Left ventricle myocardium inferior (tissue), 1 donor: ENCODE measurements at places on chromosomes 3 and 15.
A peak's percentile ranks its signal among the peaks of the same experiment; 100 is the strongest.

- DNase-seq: no peak
Measured at GRCh38 chr15:74007820-74008371, 13.4 kb downstream of the PML start.

DNA sequence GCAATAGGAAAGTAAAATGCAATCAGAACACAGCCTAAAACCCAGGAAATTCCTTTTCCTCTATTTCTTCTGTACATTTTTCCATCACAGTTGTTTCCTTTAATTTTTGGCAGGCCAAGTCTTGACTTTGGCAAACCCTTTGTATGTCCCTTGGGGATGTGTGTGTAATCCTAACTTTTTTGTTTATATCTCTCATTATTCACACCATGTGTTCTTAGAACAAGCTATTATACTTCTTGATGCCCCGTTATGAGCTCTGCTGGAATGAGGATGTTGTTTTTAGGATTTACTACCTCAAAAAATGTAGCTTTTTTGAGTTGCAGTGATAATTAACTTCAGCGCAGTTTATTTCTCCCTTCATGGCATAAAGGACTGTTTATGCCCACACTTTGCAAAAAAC is 123.4 kb downstream of the ABI3BP start:
- no peak for DNase-seq

- DNase-seq: no peak
Measured at GRCh38 chr3:36615861-36616260, 148.5 kb downstream of the DCLK3 start.

GRCh38 chr15:98034731-98035130 is 74.2 kb downstream of the ARRDC4 start:
- no peak for DNase-seq

- DNase-seq: no peak
Measured at GRCh38 chr3:62987721-62988120, 112.5 kb upstream of the CADPS start.

- DNase-seq: no peak
Measured at GRCh38 chr3:14318646-14319045, 83.8 kb upstream of the SLC6A6 start.

DNA sequence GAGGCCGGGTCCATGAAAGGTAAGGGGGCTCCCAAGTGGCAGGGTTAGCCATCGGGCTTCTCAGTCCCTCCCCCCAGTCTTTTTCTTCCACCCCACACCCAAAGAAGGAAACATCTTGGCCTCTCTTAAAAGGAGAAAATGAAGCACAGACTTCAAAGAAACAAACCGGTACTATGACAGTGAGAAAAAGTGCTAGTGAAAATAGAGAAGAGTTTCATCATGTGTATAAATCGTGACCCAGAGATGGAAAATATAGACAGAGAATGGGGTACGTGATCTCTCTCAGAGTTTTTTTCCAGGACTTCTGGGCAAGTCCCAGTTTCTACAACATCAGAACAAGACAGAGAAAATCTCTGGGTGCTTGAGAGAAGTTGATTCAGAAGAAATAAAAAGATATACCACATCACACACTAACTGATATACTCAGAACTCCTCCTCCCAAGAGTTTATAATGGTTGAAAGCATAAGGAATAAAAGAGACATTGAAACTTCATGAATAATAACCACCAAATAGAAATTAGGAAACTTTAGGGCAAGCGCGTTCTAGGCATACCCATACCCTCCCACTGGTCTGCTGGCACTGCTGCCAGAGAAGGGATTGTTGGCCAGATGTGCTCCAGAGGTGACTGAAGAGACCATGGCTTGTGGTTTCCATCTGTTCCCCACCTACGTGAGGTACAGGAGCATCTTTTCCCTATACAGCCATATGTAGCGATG is 318.9 kb upstream of the CHRM5 start:
- no peak for DNase-seq

GRCh38 chr15:46126581-46126980 is 491.8 kb downstream of the SQOR start:
- DNase-seq: no peak

DNA sequence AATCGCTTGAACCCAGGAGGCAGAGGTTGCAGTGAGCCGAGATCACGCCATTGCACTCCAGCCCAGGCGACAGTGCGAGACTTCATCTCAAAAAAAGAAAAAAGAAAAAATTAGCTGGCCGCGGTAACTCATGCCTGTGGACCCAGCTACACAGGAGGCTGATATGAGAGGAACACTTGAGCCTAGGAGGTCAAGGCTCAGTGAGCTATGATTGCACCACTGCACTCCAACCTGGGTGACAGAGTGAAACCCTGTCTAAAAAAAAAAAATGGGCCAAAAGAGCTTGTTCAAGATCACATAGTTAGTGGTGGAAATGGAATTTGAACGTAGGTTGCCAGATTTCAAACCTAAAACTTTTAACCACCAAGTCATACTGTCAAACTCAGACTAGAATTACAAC is 46.2 kb upstream of the PPP4R2 start:
- DNase-seq: no peak

- DNase-seq: no peak
Measured at GRCh38 chr3:41137686-41138111, 61.6 kb upstream of the CTNNB1 start.

GRCh38 chr3:117873249-117873600 is 1161.4 kb downstream of the IGSF11 start:
- DNase-seq: peak; percentile 23

GRCh38 chr15:32787949-32788348 is 70.1 kb downstream of the GREM1 start:
- no peak for DNase-seq

DNA sequence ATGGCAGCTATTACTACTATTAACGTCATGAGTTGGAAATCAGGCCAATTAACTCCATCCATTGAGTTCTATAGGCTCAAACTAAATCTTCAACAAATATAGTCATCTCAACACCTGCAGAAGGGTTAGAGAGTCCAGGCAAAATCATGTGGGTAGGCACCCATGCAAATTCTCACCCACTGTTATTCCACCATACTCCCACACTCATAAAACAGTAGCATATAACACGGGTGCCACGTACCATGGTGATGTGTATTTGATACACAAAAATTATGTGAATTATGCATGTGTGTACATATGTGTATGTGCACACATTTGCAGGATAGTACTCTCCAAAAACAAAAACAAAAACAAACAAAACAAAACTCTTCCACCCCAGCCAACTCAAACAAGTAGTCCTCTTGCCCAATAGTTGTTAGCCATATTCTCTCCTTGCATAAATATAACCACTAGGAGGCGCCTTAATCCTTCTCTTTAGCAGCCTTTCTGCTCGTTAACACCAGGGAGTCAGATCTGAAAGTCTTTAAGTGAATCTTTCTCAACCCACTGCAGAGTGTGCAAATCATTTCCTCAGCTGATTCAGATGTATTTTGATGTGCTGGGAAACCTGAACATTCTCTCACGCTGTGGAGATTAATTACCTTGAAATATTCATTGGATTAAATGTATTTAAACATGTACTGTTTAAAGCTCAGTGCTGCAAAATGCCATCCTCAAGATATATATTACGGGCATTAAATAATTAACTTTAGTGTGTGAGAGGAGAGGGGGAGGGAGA is 38.0 kb upstream of the COPB2 start:
- no peak for DNase-seq

DNA sequence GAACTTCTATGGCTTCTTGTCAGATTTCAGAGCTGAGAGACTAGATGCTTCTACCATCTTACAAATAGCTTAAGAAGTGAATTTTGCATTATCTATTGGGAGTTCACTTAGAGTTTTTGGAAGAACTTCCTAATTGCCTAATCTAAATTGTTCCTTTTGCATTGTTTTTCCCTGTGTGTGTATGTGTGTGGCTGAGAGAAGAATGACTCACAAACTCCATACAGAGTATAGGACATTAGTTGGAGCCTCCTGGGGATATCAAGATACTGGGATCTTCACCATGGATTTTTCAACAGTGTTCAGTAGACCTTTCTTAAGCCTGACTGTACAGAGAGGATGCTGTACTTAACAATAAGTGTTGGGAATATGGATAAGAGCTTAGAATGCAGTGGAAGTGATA is 10.9 kb downstream of the TLNRD1 start:
- DNase-seq: no peak

- no peak for DNase-seq
Measured at GRCh38 chr3:192010490-192010889, 549.5 kb downstream of the PYDC2 start.

- no peak for DNase-seq
Measured at GRCh38 chr15:26235864-26236263, 372.7 kb upstream of the ATP10A start.

DNA sequence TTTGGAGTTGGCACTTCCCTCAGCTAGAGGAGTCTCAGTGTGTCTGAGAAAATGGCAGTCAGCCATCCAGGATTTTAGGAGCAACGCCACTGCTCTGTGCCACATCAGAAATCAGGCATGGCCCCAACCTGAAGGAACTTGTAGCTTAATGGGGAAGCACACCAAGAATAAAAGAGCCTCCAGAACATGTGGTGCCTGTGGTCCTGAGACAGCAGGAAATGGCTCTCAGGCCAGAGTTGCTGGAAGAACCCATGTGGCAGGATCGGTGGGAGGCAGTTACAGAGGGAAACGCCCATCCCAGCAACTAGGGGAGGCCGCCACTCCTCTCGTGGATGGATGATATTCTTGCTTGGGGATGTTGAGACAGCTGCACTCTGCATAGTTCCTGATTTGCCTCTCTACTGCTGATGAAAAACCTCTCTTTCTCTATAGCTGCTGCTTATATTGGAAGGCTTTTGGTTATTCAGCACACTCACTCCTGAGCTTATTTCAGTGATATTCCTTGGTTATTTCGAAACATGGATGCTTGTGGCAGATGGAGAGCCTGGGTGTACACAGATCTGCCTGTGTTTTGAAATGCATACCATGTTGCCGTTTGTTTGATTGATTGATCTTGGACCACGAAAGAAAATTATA is 52.4 kb downstream of the KLHL25 start:
- DNase-seq: no peak

- DNase-seq: no peak
Measured at GRCh38 chr15:77034695-77035489, 36.0 kb downstream of the TSPAN3 start.

DNA sequence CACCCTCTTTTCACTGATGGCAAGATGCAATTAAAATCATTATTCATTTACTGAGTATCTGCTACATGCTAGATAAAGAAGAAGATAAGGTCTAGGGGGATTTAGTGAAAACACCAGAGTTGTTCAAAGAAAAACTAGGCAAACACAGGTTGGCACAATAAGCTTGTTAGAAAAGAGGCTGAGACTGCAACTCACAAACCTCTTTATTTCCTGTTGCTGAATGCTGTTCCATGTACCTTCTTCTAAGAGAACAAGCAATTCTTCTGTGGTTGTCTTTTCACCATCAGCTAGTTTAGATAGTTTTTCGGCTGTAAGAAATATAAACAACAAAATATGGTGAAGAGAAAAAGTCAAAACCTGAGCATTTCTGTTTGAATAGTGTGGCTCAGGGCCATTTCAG is 61.1 kb downstream of the EIF3J start:
- DNase-seq: no peak

- no peak for DNase-seq
Measured at GRCh38 chr3:29331456-29332194, 50.8 kb downstream of the RBMS3 start.
